ENCODE measurements at places on chromosomes 7 and 10.

GRCh38 chr10:57959318-57960006 is 308.2 kb downstream of the IPMK start:
- no peak for DNase-seq

GRCh38 chr10:120593693-120594092 is 136.7 kb downstream of the PLPP4 start:
- no peak for DNase-seq

GRCh38 chr10:28094121-28094520 is 95.2 kb upstream of the ODAD2 start:
- no peak for DNase-seq

- no peak for DNase-seq
Measured at GRCh38 chr7:27586825-27587224, 75.9 kb downstream of the HIBADH start.

DNA sequence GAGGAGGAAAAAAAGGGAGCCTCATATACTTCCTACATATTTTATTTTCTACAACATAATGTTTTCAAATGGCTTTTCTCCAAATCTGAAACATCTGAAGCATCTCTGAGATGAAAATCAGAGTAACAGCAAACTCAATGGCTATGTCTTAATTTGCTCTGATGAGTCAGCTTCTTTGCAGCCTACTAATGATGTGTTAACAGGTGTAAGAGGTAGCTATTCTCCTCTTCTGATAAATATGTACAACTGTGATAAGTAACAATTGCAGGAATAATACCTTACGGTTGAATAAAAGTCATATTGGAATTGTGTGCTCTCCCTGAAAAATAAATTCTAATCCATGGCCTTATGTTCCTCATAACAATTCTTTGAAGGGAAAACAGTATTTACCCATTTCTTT is 45.2 kb downstream of the GNAT3 start:
- DNase-seq: no peak

- no peak for DNase-seq
Measured at GRCh38 chr10:127020260-127020659, 115.0 kb downstream of the DOCK1 start.

DNA sequence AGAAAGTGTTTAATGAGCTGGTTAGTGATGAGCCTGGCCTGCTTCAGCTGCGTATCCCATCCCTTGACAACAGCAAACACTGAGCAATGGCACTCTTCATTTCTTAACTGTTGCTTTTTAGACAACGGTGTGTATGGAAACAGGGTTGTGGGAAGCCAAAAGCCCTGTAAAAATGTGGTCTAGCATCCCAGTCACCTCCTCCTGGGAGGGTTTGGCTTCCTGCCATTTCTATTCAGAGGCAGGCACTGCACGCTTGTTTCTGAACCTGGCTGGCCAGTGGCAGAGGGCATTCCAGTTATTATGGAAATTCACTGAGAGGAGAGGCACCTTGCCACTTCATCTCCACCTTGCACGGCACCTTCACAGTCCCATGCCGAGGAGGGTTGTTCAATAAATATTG is 123.0 kb upstream of the ADARB2 start:
- no peak for DNase-seq

DNA sequence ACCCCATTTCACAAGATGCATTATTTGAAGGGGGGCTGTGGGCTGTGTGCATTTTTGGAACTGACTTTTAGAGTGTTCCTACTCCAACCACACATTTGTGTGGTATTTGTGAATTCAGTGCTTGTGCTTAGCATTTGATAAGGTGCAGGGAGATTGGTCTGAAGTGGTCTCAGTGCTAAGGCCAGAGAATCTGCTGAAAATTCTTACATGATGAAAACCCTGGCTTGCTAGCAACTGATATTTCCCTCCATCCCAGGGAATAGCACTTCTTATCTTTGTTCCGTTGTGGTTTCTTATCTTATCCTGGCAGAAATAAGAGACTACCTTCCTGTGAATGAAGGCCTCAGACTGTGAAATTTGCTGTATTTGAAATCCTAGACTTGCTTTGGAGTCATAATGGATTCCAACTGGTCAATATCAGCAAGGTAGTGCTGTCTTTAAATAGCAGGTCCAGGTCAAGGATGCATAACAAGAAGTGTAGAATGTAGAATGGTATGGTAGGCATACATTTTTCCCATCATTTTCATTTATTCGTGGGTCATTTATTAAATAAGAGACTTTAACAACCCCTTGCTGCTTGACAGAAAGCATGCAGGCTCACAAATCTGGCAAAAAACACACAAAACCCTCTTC is 986.9 kb downstream of the REEP3 start:
- DNase-seq: no peak

- no peak for DNase-seq
Measured at GRCh38 chr7:29053105-29053872, 93.0 kb downstream of the CPVL start.

DNA sequence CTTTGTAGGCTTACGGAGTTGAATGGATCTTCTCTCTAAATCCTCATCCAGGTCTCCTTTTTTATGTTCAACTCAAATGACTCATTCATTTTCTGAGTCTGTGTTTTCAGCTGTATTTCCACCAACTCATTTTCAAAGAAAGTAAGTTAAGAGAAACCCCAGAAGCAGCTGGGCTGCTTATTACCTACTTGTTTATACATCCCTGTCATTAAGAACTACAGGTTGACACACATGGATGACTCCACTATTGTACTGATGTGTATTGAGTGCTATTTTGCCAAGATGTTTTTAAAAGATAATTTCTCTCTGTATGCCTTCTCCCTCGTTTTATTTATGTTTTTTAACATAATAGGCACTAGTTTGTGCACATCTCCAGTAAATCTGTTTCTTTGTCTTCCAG is 41.9 kb downstream of the DGKI start:
- DNase-seq: no peak

- DNase-seq: no peak
Measured at GRCh38 chr7:3630081-3630480, 329.0 kb downstream of the SDK1 start.

DNA sequence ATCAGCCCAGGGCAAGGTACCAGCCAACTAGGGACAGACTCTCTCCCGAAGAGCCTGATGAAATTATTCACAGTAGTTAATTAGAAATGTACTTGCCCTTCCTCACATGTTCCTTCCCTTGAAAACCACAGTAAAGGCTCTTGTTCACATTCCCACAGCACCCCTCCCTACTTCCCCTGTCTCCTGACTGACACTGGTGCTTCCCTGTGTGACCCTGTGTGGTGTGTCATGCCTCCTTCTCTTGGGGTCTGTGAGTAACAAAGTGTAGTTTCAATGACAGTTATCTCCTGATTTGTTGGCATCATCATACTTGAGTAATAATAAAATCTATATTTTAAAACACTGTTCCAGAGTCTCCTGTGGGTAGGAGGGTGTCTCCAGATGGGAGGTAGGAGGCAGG is 209.7 kb downstream of the ABCA13 start:
- DNase-seq: no peak

DNA sequence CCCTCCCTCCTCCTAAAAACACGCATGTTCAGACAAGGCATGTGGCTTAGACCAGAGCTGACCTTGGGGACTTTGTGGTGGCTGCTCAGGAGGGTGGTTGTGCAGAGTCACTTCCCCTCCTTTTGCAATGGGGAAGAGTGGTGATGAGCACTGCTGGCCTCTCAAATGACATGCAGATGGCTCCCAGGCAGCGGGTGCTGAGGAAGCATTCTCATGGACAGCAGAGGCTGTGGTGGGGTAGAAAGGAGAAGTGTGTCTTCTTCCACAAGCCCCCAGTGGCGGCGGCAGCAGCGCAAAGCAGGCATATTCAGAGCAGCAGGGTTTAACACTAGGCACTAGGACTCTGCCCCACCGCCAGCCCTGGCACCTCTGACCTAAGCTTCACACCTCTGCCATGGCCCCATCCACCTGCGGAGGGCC is 105.9 kb upstream of the ANLN start:
- DNase-seq: no peak

- no peak for DNase-seq
Measured at GRCh38 chr7:64618785-64619456, 47.0 kb upstream of the ZNF107 start.

- no peak for DNase-seq
Measured at GRCh38 chr10:3271354-3272115, 99.0 kb upstream of the PITRM1 start.

DNA sequence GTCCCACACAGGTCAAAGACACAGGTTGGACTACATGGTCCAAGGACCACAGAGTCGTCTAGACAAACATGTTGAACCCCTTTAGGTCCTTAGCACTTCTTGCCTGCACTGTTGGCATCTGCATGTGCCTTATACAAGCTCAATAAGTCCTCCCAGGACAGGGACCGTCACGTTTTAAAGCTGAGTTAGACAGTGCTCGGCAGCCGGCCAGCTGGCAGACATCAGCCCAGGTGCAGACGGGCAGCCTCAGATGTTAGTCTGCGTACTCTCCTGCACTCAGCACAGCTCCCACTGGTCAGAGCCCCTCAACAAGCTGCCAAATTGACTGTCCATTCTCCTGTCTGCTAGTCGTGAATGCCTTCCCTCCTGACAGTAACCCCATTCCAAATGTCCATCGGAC is 34.9 kb downstream of the PARP12 start:
- DNase-seq: no peak

- DNase-seq: no peak
Measured at GRCh38 chr7:18976715-18977471, 140.5 kb downstream of the TWIST1 start.

Measured in activated T-helper 1 cell treated with anti-CD3 and anti-CD28 coated beads, Interleukin-2, amount 50 U/mL, for 16 hours (primary cell).